SK-N-SH treated with all-trans-retinoic acid at 6 μM for 48 hours (cell line): ENCODE measurements at places on chromosomes 5 and 9.

DNA sequence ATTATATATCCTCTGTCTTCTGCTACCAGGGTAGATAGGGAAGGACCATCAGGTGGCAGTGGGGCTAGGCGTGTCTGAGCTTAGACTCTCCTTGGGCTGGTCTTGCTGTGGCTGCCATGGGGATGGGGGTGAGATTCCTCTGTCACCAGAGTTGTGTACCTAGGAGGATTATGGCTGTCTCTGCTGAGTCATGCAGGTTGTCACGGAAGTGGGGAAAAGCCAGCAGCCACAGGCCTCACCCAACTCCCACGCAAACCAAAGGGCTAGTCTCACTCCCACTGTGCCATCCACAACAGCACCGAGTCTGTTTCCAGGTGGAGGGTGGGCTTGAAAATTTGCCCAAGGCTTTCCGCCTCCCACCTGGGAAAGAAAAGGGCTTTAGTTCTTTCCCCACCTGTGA is 476.1 kb downstream of the CYLC2 start:
- ATAC-seq = no peak

DNA sequence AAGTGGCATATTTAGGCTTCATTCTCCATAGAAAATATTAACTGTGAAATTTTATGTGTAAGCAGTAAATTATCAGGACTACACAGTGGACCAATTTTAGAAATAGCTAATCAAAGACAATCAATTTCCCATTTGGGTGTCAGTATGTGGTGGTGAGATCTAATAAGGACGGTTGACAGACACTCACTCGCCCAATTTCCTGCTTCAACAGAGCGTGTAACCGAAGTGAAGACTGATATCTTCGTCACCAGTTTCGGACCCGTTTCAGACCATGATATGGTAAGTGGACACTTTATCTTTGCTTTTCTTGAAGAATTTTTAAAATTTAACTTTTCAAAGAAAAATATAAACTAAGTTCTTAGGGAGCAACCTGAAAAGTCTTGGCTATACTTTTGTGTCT is 17.6 kb downstream of the GABRA1 start:
- ATAC-seq = no peak

DNA sequence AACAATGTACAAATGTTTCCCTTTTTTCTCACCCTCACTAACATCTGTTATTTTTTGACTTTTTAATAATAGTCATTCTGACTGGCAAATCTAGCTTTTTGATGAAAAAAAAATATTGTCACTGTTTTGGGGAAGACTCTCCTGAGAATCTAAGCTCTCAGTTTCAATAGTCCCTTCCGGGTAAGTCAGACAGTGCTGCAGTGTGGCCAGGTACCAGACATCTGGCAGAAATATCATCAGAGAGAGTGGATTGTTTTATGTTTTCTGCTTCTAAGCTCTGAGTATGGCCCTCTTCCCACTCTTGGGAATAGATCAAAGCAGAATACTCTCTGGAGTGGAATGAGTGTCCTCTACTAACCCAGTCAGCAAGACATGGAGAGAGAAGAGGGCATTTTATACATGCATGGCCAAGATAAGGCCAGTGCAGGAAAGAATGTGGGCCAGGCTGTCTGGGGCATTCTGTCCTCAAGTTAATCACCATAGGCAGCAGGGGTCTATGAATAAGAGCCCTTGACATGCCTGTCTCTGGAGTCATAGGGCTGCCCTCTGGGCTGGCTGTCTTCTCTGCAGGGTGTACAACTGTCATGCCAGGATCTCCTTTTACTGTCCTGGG is 38.5 kb upstream of the OR2S2 start:
- ATAC-seq = peak; percentile 51

DNA sequence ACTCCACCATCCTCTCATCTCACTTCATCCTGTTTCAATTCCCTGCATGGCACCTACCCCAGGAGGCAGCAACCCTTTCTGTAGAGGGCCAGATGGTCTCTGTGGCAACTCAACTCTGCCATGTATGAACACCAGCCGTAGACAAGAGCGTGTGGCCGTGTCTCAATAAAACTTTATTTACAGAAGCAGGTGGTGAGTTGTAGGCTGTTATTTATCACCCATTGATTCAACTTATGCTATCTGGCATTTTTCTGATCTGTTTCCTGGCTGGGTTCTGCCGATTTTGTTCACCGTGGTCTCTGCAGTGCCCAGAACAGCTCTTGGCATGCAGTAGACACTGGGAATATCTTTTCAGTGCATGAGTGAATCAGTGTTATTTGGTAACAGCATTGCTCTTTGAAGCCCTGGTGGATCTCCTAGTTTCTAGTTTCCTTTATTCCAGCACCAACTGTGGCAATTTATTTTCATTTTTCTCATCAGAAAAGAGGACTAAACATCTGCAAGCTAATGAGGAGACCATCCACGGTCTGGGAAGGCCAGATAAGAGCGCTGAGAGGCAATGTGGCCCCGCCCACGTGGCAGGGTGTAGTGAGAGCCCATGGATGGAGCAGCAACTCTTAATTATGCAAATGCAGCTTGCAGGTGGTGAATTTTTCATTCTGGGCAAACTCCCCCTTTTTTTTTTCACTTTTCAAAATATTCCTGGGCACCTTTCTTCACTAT is 77.9 kb downstream of the CTSL start:
- no peak for ATAC-seq

GRCh38 chr9:69667306-69667705 is 4.9 kb downstream of the APBA1 start:
- no peak for ATAC-seq

GRCh38 chr5:86152988-86153560 is 464.7 kb upstream of the COX7C start:
- no peak for ATAC-seq

DNA sequence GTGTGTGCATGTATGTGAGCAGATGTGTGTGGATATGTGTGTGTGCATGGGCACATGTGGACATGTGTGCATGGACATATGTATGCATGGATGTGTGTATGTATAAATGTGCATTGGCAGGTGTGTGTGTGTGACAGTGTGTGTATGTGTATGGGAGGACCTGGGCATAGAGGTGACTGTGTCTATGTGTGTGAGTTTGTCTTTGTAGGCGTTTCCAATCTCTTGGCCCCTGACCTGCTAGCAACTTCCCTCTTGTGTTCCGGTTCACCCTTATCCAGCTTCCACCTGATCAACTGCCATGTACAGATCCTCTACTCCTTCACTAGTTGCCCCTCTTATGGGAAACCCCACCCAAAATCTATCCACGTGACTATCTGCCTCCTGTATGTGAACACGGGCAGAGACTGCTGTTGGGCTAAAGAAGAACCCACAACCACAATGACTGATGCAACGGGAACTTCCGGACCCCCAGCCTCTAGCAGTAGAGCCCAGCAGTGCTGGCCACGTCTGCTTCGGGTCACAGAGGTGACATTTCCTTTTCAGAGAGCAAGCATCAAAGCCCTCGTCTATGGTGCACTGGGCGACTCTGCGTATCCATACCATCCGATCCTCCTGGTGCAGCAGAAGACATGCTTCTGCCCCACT is 24.9 kb upstream of the GADD45G start:
- ATAC-seq = no peak

DNA sequence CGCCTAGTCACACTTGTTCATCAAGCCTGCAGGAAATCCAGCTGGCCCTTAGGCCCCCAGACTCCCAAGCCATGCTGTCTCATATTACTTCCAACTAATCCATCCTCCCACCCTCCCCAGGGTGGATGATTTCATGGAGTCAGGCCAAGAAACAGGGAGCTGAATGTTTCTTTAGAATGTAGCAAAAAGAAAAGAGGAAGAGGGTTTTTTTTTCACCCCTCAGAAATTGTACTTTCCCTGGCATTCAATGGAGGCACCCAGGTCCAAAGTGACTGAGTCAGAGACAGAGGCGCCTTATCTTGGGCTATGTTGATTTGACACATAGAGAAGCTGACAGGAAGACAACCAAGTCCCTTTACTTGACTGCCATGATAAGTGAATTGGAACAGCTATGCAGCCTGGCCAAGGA is 260.2 kb upstream of the NR4A3 start:
- ATAC-seq = no peak

- ATAC-seq = no peak
Measured at GRCh38 chr5:60535198-60535597, 164.8 kb downstream of the DEPDC1B start.

DNA sequence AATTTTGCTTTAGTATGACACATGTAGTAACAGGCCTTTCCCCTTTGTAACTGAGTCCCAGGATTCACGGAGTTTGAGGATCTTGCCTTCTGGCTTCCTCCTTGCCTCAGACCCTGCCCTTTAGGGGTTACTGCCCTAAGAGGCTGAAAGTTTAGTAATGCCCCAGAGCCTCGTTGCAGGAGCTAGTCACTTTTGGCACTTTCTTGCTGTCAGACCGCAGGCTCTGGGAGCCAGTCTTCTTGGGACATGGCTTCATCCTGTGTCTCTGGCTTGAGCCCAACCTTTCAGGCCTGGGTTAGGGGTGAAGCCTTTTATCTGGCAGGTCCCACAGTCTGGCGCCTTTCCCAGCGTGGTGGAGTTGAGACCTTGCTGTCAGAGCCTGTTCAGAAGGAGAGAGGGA is 185.6 kb upstream of the DMRT1 start:
- no peak for ATAC-seq

GRCh38 chr9:98998441-98999151 is 54.9 kb downstream of the COL15A1 start:
- ATAC-seq = peak; percentile 96

- peak; percentile 92 for ATAC-seq
Measured at GRCh38 chr5:82421119-82421518, 143.0 kb upstream of the RPS23 start.

GRCh38 chr5:134874831-134875655 is 872 bp downstream of the TXNDC15 start:
- peak; percentile 80 for ATAC-seq

DNA sequence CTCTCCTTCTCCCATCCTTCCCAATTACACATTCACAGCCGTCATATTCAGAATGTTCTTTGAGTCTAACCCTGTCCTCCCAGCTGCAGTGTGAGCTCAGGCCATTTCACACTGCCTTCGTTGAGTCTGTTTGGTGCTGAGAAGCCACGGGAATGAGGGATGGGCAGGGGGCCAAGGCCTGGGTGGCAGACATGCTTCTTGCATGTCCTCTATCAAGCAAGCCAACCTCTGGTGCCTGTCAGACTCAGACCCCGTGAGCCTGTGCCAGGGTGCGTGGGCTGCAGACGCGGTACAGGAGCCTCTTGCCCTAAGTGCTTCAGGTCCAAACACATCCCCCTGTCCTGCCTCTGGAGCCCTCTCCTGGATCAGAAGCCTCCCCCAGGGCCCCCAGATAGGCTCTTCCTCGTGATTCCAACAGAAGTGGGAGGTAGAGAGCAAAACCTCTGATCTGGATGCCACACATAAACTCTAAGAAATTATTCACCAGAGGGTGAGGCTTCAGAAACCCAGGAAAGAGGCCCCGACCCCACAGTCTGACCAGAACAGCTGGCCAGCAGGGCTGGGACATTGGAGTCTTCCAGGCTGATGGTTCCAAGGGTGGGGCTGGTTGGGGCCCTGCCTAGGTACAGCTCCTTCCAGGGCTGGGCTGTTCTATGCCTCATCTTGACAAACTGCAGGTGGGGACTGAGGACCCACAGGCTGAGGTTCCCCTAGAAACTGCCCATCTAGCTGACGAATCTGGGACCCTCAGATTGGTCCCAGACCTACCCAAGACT is 46.7 kb upstream of the CDKN2AIPNL start:
- ATAC-seq = peak; percentile 68

DNA sequence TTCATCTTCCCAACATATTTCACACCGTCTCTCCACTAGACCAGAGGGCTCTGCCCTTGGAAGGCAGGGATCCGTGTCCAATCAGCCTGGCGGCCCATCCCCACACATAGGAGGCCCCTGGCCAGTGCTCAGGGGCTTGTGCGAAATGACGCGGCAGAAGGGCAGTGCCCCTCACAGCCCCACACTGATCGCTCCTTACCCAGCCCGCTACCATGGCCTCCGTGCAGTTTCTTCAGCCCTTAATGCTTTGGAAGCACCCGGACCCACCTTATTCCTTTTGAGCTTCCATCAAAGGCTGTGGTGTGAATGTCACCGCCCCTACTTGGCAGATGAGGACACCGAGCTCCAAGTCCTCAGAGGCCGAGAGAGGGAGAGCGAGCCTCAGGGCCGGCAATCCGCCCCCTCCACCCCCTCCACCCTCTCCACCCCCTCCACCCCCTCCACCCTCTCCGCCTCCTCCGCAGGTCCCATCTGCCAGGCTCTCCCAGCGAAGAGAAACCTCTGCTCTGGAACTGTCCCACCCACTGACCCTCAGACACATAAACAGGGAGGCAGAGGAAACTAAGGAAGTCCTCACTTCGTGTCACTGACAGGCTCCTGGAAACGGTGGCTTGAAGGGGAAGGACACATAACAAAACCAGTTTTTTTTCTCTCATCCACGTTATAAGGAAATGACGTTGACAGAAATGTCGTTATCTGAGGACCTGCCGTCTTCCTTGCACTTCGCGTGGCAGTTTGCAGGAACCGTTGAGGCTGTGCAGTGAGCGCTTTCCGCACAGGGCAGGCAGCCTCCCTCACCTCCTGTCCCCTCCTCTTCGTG is 13.9 kb downstream of the QSOX2 start:
- ATAC-seq = no peak

DNA sequence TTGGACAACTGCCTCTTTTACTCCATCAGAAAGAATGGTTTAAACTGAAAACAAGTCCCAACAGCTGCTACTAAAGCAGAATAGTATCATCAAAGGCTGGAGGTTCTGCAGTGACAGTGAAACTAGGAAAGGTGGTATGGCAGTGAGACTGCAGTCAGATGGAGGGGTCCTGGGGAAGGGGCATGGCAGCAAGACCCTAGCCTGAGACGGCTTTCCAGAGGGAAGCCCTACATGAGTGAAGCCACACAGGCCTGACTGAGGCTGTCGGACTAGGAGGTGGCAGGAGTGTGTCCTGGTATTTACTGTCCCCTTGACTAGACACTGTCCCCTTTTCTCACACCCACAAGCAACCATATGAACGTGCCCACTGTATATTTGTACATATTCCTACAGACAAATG is 40.4 kb upstream of the IPPK start:
- no peak for ATAC-seq

GRCh38 chr5:56088967-56089829 is 94.4 kb upstream of the IL6ST start:
- ATAC-seq = peak; percentile 82

GRCh38 chr5:176530983-176531901 is 6.0 kb downstream of the RNF44 start:
- ATAC-seq = peak; percentile 46

- ATAC-seq = peak; percentile 6; the same call in 2 of the 3 replicates
Measured at GRCh38 chr5:87122151-87122977, 145.3 kb upstream of the RASA1 start.

DNA sequence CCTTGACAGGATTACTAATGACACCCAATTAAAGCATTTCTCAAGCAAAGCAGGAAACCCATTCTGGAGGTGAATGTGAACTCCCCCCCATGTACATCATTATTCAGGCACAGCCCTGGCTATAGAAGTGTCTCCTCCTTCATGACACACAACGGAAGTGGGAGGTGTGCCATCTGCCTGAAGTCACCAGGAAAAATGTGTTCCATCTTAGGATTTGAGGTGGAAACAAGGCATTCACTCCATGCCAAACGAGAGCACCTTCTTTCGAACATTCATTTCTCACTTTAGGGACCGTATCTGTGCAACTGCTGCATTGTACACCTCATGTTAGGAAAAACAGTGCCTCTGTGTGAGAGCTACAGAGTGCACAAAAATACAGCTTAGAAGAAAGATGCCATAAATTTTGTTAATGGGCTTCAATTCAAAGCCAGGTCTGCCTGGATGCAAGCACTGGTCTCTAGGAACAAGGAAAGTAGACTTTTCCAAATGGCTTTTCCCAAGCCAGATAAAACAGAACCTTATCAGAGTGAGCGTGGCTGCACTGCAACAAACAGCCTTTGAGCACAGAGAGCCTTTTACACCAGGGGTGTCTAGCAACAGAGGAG is 19.4 kb downstream of the GOLM1 start:
- no peak for ATAC-seq

GRCh38 chr5:179131886-179132585 is 71.9 kb downstream of the ZNF354C start:
- ATAC-seq = no peak
